ENCODE measurements at places on chromosomes 6 and 20.

- no peak for DNase-seq
Measured at GRCh38 chr20:41247523-41248367, 69.8 kb downstream of the ZHX3 start.

GRCh38 chr6:44373051-44373450 lies 14.5 kb upstream of the CDC5L start:
- no peak for DNase-seq

GRCh38 chr6:15993716-15994228 lies 135.1 kb upstream of the MYLIP start:
- DNase-seq = no peak

DNA sequence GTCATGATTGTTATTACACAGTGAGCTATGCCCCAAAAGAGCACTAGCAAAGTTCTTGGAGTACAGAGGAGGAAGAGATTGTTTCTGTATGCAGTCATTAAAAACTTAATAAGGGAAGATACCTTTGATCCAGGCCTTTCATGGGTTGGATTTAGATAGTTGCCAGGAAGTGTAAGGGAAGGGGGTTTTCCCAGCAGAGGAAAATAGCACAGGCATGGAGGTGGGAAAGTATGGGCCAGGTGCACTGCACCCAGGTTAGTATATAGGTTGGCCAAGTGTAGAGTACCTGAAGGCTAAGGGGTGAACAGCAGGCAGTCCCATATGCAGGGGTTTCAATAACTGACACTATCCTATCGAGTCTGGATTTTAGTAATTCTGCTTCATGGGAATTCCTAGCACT lies 101.4 kb downstream of the SOBP start:
- no peak for DNase-seq

GRCh38 chr6:42028234-42029061 lies 21.9 kb upstream of the TAF8 start:
- DNase-seq = peak; percentile 47

- DNase-seq = no peak
Measured at GRCh38 chr6:26380256-26380655, 2.7 kb upstream of the BTN2A2 start.

GRCh38 chr20:61324906-61325305 lies 72.8 kb downstream of the CDH4 start:
- no peak for DNase-seq

GRCh38 chr6:27667657-27668441 lies 194.9 kb upstream of the ZNF184 start:
- DNase-seq = no peak

DNA sequence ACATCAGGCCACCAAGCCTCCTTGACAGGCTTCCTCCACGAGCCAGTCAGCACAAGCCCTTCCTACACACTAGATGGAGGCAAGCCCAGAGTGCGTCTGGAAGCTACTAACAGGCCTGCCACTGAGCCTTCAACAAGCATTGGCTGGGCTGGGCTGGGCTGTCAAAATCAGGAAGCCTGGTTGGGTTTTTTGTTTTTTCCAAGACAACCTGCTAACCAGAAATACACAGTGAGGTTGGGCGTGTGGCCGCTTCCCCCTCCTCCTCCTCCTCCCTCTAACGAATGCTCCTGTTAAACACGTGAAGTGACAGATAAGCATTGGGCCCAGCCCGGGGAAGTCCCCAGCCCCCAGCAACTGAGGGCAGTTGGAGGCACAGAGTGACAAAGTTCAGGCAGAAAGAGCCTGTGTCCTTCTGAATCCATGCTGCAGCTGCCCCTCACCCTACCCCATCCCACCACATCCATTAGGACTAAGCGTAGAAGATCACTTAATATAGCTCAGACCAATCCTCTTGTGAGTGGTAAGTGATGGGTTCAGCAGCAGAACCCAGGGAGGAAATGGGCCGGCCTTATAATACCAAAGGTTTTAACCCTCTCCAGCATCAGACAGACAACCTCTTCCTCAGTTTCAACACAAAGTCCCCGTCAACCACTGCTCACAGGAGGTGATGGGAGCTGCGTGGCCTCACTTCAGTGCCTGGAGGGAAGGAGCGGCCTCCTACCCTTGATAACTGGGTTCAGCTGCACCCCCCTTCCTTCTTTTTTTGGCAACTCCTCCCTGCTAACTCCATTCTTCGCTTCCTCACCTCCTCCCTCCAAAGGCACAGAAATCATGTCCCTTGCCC lies 1.1 kb downstream of the NFATC2 start:
- DNase-seq = peak; percentile 28

- no peak for DNase-seq
Measured at GRCh38 chr20:61619751-61620150, 367.7 kb downstream of the CDH4 start.

DNA sequence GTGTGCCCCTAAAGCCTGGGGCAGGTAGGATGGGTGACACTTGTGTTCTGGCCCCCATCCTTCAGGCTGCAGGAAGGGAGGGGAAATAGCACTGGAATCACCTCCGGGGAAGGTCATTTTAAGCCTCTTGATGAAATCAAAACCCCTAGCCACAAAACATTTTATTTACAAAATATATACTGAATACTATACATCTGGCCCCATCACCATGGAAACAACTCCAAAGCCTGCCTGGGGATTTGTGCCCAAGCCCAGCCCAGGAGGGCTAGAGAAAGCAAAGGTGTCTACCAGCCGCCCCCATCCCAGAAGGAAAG lies 2.6 kb downstream of the SMIM29 start:
- DNase-seq = no peak

GRCh38 chr6:28651161-28651560 lies 125.5 kb downstream of the GPX5 start:
- no peak for DNase-seq

DNA sequence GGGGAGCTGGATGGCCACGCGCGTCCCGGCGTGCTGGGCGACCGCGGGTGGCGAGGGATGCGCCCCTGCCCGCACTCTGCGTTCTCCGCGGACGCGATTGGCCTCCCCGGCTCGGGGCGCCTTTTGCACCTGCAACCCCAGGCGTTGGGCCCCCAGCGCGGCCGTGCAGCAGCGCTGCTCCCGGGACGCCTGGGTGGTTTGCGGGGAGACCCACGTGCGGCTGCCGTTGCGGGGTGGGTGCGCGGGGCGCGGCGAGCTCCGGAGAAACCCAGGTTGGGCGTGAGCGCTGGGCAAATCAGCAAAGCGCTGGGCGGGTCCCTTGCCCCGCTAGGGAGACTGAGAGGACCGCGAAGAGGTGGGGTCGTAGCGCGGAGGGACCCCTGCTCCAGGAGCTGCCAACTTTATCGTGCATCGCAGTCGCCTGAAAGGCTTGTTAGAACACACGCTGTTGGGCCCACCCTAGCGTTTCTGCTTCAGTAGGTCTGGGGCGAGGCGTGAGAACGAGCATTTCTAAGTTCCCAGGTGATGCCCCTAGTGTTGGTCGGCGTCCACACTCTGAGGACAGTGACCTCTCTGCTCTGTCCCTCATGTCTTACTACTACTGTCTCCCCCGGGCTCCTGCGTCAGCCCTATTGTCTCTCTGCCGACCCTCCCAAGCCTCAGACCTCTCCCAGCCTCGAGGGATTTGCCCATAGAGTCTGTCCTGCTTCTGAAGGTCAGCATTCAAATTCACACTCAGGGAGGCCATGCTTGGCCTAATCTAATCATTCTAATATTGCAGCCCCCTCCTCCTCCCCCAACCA lies 538 bp upstream of the ZFP64 start:
- DNase-seq = peak; percentile 65

Measured in SHP77 (cell line).